ENCODE measurements at places on chromosomes 16 and 17.

GRCh38 chr17:52744179-52744578 is 585.7 kb upstream of the CA10 start:
- no peak for DNase-seq

- no peak for DNase-seq
These were observed 20.3 kb downstream of the KPNB1 start for GRCh38 chr17:47670064-47670463.

DNA sequence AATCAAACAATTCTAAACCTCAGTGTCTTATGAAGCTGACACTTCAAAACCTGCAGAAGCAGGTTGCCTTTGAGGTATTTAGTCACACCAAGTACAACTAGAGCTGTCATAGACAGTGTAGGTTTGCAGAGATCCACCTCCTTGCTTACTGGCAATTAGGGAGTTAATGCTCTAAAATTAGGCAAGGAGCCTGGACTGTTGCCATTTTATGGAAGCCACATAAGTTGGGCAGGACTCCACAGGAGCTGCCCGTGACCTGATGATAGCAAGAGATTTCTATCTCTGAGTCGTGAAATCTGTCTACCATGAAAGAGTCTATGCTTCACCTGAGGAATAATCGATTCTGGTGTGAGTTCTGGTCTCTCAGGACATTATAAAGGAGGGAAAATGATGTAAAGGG is 8.9 kb downstream of the EME1 start:
- no peak for DNase-seq

DNA sequence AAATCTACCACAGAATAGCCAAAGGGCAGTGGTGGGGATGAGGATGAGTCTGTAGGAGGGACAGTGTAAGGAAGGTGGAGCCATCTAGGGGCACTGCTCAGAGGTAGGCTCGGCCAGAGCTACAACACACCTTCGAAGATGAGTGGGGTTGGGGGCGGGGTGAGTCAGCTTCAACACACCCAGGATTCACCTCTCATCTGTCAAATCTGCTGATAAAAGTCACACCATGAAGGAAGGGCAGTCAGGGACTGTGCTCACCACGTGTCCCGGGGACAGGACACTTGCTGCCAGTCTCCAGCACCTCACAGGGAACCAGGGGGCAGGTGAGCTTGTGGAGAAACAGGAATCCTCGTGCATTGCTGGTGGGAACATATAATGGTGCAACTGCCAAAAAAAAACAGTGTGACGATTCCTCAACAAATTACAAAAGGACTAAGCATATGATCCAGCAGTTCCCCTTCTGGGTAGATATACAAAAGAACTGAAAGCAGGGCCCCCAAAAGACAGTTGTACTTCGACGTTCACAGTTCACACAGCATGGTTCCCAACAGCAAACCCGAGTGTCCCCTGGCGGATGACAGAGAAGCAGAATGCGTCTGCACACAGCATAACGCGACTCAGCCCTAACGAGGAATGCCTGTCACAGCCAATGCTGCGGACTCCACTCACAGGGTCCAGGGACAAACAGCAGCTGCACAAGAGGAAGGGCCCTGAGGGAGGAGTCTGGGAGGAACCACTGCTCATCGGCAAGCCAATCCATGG is 133.1 kb downstream of the ANKRD11 start:
- DNase-seq = no peak

DNA sequence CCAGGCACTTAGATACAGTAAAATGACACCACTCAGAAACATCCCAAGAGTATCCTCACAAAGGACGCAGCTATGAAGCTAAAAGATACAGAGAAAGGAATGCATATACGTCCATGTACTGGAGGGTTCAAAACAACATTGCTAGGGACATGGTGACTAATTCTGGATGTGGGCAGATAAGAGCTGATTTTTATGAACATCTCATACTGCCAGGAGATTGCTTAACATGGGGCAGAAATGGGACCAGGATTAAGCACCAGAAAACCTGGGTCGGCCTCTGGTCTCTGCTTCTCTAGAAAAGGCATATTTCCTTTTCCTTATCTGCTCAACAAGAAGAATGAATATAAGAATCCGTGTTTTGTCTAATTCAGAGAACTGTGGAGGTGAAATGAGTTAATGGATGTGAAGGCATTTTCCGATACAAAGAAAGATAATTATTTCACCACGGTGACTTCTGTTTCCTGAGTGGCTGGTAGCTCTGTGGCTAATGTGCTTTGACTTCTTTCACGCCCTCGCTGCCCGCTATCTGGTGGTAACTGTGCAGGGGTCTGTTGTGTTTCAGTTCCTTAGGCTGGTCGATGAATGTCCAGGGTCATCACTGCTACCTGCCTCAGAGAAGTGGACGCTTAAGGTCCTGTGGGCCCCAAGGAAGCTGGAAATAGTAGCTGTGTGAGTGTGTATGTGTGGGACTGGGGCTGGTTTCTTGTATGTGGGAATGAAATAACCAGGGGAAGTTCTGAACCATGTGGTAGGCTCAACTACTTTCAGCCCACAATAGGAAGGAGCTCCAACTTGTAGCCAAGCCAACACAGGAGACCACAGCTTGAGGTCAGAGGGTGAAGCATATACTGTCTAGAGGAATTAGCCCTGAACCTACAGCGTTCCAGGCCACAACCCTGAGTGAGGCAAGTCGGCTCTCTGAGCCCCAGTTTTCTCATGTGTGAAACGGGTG is 15.8 kb upstream of the CCL5 start:
- no peak for DNase-seq

DNA sequence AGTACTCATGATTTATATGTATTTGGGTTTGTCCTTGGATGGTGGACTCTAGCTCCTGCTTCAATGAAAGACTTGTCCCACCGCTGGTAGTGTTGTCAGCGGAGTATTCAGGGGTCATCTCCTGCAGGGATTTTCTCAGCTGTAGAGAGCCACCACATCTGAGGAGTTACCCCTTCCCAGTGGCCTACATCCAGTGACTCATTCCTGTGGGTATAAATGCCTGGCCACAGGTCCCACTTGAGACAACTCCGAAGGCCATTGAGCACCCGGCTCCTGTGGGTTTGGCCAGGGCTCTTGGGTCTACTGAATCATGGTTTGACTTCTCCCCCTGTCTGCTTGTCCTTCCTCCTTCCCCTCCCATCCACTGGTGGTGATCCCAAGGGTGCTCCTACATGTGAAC is 34.6 kb upstream of the WSB1 start:
- DNase-seq = no peak

DNA sequence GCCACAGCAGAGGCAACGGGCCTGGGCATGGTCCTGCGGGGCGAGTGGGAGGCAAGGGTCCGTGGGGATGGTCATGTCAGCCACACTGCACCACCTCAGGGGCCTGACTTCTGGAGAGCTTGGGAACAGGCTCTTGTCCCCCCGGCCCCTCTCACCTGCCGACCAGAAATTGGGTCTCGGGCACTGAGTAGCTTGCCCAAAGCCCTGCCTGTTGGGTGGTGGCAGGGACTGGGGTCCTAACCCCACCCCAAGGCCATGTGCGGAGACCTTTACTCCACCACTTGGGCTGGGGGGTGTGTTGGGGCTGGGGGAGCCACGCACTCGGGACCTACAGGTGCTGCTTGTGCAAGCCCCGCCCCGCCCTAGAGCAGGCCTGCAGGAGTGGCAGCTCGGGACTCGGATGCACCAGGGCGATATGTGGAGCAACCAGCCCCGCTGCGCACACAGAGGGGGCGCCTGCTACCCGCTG is 24.2 kb upstream of the CHMP6 start:
- DNase-seq = no peak

DNA sequence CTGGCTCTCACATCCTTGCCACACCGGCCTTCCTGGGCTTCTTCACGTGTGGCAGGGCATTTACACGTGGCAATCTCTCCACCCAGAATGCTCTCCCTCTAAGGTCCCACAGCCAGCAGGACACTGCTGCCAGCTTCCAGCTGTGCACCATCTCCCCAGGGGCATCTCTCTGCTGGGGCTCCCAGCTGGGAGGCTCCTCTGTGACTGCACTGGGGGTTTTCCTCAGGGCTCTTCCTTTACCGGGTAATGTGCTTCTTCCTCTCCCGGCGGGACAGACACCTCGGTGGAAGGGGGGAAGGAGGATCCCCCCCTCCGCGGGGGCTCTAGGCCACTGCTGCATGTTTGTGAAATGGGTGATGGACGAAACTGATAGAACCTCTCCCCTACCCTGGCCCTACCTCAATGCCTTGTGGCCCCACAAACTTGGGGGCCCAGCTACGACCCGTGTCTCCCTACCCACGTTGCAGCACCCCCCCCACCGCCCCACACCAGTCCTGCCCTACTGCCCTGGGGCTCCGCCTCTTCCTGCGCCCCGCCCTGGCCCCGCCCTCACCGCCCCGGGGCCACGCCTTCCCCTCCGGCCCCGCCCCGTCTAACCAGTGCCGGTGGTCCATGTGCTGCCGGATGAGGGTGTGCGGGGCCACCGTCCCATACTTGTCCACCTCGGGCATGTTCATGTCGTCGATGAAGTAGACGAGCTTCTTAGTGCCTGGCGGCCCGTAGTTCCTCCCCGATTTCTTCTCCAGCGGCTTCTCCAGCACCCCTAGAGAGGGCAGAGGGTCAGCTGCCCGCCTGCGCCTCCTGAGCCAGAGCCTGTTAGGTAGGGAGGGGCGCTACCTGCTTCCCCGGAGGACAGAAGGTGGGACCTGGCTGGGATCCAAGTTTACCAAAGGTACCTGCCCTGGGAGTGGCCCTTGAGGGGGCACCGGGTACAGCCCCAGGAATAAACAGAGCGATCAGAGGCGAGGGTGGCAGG is 92.6 kb downstream of the DNAH17 start:
- DNase-seq = no peak

DNA sequence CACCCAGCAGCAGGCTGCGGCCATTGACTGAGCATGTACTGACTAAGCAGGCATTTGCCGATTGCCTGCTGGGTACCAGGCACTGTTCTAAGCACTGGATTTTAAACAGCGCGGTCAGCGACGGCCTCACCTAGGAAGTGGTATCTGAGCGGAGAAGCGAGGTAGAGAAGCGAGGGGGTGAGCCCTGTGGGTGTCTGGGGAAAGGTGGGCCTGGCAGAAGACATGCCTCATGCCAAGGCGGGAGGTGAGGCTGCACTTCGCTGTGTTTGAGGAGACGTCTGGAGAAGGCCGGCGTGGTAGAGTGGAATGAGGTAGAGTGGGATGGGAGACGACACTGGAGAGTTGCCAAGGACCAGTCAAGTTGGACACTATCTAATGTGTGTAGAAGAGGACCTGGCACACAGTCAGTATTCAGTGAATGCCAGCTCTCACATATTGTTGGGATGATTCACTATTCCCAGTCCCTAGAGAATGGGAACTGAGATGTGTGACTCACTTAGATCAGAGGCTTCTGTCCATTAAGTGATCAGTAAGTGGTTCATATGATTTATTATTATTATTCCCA is 14.4 kb downstream of the SYCE1L start:
- DNase-seq = no peak

- no peak for DNase-seq
These were observed 68.8 kb upstream of the GCSH start for GRCh38 chr16:81164958-81165357.

- no peak for DNase-seq
These were observed 322.4 kb downstream of the CBLN1 start for GRCh38 chr16:48959204-48959603.

GRCh38 chr17:2647957-2648356 is 54.5 kb downstream of the PAFAH1B1 start:
- DNase-seq = no peak

GRCh38 chr16:88381820-88382451 is 823 bp upstream of the ZNF469 start:
- no peak for DNase-seq

DNA sequence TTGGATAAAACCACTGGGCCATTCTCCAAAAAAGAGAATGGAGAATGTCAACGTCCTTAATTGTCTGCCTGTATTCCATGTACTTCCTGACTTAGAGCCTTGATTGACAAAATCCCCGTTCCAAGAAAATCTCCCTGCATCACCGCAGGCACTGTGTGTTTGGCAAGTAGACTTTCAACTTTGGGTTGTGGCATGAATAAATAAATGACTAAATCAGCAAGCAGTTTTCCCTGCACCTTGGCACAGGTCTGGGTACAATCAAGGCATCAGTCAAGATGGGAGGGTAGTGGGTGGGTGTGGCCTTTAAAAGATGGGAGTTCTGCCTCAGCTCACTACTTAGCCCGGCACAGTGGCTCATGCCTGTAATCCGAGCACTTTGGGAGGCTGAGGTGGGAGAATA is 248.5 kb upstream of the RPL38 start:
- no peak for DNase-seq

GRCh38 chr17:38710985-38711384 is 5.9 kb downstream of the MLLT6 start:
- no peak for DNase-seq

GRCh38 chr17:66946251-66946650 is 18.3 kb upstream of the CACNG4 start:
- no peak for DNase-seq

DNA sequence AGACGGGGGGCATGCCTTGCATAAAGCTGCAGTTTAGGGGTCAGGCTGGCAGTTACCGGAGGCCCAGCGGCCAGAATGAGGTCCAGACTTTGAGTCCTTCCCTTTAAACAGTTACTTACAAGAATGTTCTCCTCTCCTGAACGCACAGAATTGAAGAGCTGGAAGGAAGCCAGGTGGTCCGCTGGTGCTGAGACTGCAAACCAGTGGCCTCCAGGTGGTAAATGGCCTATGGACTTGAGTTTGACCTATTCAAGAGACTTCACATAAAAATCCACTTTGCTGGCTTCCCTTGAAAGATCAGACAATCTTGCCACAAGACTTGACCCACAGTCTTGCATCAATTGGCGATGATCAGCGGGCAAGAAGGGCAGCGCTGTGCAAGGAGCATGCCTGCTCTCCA is 14.7 kb upstream of the SEZ6 start:
- DNase-seq = no peak

DNA sequence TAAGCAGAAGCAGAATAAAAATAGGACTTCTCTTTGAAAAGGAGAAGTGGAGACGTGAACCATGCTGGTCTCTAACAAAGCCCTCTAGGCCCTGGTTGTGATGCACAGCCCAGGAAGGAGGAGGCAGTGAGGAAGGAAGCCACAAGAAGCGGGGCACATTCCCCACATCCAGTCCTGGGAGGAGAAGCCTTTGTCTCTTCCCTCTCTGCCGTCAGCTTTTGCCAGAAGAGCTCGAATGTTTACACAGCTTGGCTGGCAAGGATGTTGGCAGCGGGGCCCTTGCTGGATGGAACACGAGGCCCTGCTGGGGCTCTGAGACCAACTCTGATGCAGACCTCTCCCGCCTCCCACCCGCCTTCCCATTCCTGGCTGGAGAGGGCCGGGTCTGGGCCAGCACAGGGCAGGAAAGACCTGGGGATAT is 91.3 kb downstream of the MAF start:
- peak; percentile 85 for DNase-seq

- DNase-seq = no peak
These were observed 82.5 kb downstream of the PCTP start for GRCh38 chr17:55833306-55833705.

- peak; percentile 13 for DNase-seq
These were observed 24.3 kb downstream of the CENPV start for GRCh38 chr17:16328997-16329396.

- DNase-seq = no peak
These were observed 1.5 kb upstream of the KRT23 start for GRCh38 chr17:40938981-40939380.

Data from NCI-H1092 (cell line).